ENCODE measurements at places on chromosomes 11 and 22. TPM values are rescaled to one million over a fixed set of nuclear protein-coding genes. Genes with fewer than 3 reads are reported as not detected.

Gene ART5
- total RNA-seq = not detected

Gene OR51B2
- total RNA-seq = not detected

Gene ROBO3
- total RNA-seq = 34.8 TPM

Gene CYB5R3
- total RNA-seq = 97.3 TPM

Gene TMEM134
- 91.8 TPM for total RNA-seq

Gene KDM4E
- not detected for total RNA-seq

Gene ZBTB16
- 0.08 TPM for total RNA-seq

Gene PARVG
- not detected for total RNA-seq
